Immature natural killer cell (primary cell): ENCODE measurements at places on chromosomes 11 and 22. TPM values are rescaled to one million over a fixed set of nuclear protein-coding genes. Genes with fewer than 3 reads are reported as not detected.

The KCNJ4 gene
- polyA plus RNA-seq = not detected

The GAS2 gene
- polyA plus RNA-seq = 2.4 TPM

GRCh38 chr22:39434721-39435120 is 22.1 kb upstream of the MGAT3 start:
- no peak for DNase-seq

- DNase-seq = no peak
These were observed 98.8 kb upstream of the PITPNB start for GRCh38 chr22:28017859-28018258.

DNA sequence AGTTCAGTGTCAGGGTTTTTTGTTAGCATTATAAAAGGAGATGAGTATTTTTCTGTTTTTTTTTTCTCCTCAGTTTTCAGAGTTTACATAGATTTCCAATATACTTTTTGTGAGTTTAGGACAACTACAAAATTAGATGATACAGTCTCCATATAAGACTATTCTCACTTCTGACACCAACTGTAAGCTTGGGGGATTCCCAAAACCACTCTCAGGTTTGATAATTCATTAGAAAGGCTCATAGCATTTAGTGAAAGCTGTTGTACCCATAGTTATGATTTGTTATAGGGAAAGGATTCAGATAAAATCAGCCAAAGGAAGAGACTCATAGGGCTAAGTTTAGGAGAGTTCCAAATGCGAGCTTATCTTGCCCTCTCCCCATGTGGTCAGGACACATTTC is 24.1 kb downstream of the CUL5 start:
- DNase-seq = no peak

The NEFH gene
- not detected for polyA plus RNA-seq

DNA sequence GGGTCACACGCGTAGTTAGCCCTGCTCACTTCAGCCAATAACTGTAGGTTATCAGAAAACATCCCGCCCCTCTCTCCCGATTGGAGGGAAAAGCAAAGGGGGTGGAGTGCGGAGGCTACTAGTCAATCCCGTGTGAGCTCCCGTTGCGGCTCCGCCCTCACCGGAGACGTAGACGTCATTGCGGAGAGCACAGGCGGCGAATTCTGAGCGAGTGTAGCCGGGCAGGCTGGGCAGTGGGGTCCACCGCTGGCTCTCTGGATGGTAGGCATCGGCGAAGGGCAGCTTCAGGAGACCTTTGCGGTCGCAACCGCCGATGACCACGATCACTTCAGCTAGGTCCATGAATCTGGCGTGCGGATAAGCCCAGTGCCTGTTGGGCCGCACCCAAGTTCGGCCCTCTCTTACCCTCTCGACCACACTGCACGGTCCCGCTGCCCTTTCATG is 4.7 kb downstream of the KLHL35 start:
- peak; percentile 71 for DNase-seq

The OR8D4 gene
- not detected for polyA plus RNA-seq

The GLYATL2 gene
- not detected for polyA plus RNA-seq

GRCh38 chr11:83278351-83278750 is 7.8 kb downstream of the CCDC90B start:
- DNase-seq = no peak
